ACHN (cell line): ENCODE measurements at places on chromosomes 2 and 18.

DNA sequence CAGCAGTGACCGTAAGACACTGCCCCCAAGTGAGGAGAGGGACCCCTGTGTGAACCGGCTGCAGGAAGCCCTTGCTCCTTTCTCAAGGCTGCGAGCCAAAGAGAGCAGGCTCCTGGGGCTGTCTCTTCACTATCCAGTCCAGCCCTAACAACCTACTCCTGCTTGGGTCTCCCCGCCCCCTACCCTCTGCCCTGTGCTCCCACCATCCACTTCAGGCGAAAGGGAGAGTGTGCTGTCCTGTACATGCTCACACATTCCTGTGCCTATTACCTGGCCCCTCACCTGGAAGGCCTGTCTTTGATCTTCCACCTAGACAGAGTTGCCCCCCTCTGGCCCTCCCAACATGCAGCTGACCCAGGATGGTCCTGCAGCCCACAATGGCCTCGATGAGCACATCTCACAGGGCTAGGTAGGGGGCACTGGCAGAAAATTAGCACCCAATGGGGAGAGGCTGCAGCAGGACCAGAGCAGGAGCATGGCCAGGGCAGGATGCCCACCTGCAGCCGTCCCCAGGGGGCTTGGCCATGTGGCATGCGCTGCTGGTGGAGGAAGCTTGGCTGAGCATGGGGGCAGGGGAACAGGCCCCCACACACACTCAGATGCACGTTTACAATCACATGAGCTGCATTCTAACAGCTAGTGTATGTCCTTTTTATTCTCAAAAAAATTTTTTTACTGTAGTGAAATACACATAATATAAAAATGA lies 93.5 kb downstream of the POLR1A start:
- no peak for DNase-seq

- DNase-seq = no peak
Observed at GRCh38 chr2:162342841-162343240, 1.1 kb upstream of the GCA start.

DNA sequence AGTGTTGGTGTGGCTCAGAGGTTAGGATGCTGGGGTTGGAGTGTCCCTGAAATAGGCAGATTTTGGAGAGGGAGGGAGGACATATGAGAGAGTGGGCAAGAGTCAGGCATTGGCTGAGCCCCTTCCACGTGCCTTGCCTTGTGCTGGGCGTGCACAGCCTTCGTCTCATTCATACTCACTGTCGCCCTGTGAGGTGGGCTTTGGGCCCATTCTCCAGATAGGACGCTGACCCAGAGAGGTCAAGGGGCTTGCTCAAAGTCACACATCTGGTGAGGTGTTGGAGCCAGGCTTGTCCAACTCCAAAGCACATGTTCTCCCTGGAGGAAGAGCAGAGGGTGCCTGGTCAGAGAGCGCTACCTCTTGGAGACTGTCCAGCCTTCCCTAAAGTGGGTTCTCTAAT lies 166.8 kb downstream of the DYSF start:
- DNase-seq = no peak

DNA sequence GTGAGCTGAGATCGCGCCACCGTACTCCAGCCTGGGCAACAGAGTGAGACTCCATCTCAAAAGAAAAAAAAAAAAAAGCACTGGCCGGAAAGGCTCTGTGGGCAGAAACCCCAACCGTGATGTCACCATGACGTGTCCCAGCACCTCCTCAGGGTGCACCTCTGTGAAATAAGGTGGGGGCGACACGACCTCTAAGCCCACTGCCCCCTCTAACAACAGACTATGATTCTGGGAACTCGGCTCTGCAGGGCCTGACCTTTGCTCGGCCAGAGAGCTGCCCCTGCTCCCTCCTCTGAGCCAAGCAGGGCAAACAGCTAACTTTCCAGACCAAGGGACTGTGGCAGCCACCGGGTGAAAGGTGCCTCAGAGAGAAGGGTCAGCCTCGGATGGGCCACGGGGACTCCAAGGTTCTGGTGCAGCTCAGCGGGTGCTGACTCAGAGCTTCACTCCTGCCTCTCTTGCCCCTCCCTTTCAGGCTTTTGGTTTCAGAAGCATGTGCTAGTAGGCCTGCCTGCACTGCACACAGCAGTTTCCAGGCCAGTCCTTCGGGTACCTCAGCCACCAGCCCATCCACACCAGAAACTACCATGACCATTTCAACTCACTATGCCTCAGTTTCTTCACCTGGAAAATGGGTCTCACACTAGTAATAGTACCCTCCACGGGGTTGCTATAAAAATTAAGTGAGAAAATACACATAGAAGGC lies 8.0 kb downstream of the TMBIM1 start:
- peak; percentile 56 for DNase-seq

DNA sequence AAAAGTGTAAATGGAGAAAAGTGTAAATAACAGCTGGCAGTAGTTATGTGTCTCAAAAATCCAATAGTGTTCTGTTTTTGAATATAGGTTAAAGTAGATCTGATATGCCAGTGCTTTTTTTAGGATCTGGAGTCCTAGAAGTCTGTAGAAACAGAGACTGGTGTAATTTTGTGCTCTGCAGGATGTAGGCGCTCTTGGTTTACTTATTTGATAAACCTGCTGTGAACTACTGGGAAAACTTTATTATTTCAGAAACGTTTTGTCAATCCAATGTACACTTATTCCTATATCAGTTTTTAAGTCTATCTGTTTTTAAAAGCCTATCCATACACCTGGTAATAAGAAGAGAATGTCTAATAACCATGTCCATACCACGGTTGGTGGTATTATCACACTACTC lies 530.8 kb upstream of the ZNF804A start:
- DNase-seq = peak; percentile 23

GRCh38 chr18:13035249-13035914 lies 44.2 kb downstream of the CEP192 start:
- no peak for DNase-seq

GRCh38 chr2:75565472-75566462 lies 5.0 kb upstream of the EVA1A start:
- peak; percentile 71 for DNase-seq

- no peak for DNase-seq
Observed at GRCh38 chr2:103008586-103008985, 246.8 kb downstream of the TMEM182 start.

GRCh38 chr2:24704692-24705091 lies 88.5 kb downstream of the PTRHD1 start:
- no peak for DNase-seq

DNA sequence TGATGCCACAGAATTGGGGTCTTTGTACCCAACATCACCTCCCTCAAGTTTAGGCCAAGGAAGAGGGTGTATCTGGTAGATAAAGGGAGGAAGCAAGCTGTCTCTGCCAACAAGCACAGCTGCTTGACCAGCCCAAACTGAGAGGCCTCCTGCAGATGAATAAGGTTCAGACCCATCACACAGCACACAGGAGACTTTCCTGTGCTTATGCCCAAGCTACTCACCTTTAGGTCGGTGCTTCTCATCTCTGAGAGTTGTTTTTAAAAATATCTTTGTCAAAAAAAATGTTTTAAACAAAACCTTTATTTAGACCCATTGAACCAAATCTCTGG lies 24.7 kb upstream of the SP3 start:
- no peak for DNase-seq

DNA sequence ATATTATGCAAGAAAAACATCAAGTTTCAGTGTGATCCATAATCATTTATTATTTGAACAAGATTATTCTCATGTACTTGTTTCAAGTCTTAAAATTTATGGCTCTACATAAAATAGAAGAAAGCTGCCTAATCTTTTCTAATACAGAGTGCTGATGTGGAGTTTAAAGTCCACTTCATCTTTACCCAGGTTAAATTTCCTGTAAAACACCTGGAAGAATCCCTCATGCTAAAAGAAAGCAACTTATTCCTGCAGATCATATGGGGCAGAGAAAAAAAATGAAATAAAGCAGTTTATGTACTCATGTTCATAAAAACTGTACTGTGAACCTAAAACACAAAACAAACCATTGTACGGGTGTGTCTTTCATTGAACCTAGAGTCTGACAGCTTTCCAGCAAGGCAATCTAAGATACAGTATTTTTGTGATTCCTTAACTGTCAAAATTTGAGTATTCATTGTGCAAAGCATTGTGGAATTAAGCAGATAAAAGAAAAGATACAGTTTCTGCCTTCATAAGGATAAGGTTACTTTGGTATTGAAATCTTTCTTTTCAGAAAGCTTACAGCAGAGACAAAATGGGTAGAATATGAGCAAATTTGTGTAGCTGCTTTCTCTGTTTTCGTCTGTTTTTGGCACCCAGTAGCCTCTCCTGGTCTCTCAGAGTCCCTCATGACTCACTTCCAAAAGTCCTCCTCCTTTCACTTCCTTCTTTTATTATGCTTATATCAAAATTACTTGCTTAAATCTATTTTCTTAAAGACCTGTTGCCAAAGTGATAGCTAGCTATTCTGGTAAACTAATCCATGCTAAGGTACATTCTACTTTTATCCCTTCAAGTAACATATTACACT lies 26.9 kb upstream of the GLS start:
- no peak for DNase-seq

DNA sequence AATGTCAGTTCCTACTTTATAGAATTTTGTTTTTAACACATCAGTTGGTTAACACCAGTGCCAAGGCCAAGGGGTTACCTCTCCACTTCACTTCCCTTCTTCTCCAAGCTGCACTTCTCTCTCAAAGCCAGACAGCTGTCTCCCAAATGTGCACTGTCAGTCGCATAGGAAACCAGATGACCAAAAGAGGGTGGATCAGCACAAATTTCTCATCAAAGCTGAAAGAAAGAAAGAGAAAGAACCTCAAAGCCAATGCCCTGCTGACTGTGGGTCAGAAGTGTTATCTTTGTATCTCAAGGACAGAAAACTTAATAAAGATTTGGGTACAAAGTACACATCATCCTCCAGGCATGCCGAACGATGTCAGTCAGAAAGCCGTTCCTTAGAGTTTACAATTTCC lies 32.2 kb downstream of the SPATS2L start:
- DNase-seq = no peak

GRCh38 chr2:219174801-219175200 lies 1.9 kb downstream of the CNPPD1 start:
- DNase-seq = no peak

DNA sequence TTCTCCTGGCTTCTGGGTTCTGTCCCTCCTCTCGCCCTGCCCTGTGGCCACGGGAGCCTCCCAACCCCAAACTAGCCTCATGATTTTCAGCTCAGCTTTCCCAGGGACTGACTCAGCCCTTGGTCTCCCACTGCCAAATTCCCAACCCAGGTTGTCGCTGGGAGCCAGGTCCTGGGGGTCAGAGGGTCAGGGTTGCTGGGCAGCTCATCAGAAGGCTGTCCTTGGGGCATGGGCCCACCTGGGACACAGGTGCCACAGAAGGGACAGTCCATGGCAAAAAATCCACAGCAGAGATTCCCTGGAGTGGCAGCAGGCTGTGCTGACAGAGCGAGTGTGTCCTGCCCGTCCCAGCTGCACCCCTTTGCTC lies 180.4 kb downstream of the TWIST2 start:
- no peak for DNase-seq

DNA sequence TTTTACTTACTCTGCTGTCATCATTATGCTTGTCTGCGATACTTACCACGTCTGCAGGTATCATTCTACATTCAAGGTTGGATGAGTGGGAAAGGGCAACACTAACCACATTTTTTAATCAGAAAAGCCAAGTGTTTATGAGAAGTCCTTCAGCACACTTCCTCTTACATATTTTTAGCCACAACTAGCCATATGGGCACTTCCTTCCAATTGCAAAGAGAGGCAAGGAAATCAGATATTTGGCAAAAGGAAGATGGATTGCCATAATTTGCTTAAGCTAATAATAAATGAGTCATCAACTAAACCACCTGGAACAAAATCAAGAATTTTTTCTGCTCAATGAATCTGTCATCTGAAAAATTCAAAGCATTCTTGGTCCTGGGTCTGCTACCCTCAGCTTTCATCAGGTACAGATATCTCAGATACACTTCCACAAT lies 16.7 kb upstream of the MRO start:
- DNase-seq = peak; percentile 31

GRCh38 chr2:98479959-98480524 lies 35.4 kb downstream of the INPP4A start:
- peak; percentile 19 for DNase-seq

GRCh38 chr2:222745836-222746559 lies 74.5 kb downstream of the MOGAT1 start:
- DNase-seq = no peak

DNA sequence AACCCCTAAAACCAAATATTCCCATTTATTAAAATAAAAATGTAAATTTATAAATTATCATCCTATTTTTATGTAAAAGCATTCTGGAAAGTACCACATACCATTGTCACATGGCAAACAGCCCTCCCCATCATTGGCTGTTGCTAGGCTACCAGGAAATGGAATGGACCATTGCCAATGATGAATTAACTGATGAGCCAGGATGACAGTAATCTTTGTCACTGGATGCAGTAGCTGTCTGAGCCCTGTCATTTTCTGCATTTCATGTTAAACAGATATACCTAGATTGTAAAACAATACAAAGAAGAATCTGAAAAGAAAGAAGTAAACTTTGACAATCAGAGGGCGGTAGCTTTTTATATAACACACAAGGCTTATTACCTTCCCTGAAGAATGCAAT lies 641.4 kb downstream of the BCL11A start:
- no peak for DNase-seq

DNA sequence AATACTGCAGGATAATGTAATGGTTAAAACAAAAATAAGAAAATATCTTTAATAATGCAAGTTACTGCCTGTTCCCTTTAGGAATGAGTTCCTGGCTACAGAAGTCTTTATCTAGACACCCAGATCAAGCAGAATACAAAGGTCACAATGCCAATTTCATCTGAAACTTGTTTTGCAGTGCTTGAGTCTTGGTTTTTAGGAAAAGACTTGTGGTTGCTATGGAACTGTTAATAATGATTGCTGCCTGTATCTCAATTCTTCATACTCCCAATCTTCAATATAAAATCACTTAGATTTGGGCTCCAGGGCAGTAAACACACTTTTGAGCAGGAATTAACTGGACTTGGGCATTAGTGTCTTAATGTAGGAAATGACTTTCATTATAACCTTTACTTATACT lies 14.2 kb downstream of the CAVIN2 start:
- no peak for DNase-seq

DNA sequence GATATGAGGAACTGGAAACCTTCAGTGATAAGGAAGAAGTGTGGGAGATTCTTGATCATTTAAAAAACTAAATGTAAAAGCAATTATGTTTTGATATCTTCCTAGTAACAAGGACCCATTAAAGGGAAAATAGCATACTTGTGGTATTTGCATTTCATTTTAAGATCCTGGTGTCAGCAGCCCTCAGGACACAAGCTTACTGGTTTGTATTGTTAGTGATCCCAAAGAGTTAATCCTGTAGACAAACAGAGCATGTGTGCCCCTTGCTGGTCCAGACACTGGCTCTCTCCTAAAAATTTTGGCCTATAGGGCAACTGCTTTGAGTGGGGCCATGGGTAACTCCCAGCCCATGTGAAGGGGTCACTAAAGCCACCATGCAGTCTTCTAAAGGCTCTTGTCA lies 101.1 kb upstream of the TFCP2L1 start:
- DNase-seq = no peak

GRCh38 chr2:33796511-33796910 lies 197.4 kb upstream of the FAM98A start:
- DNase-seq = no peak

GRCh38 chr2:231611273-231612108 lies 18.8 kb downstream of the TEX44 start:
- DNase-seq = peak; percentile 87

GRCh38 chr2:233799716-233800115 lies 21.6 kb downstream of the MROH2A start:
- no peak for DNase-seq

GRCh38 chr2:44168681-44169154 lies at the start of gene PPM1B:
Gene PPM1B (plus strand): TSS chr2:44168875. CDS start chr2:44201200, 32,325 bp downstream.
- no peak for DNase-seq
